ENCODE measurements at places on chromosomes 4 and X.

GRCh38 chr4:100780126-100780525, 262.3 kb upstream of the EMCN start:
- DNase-seq: no peak

GRCh38 chrX:29762006-29762405, 453.4 kb upstream of the MAGEB2 start:
- no peak for DNase-seq

DNA sequence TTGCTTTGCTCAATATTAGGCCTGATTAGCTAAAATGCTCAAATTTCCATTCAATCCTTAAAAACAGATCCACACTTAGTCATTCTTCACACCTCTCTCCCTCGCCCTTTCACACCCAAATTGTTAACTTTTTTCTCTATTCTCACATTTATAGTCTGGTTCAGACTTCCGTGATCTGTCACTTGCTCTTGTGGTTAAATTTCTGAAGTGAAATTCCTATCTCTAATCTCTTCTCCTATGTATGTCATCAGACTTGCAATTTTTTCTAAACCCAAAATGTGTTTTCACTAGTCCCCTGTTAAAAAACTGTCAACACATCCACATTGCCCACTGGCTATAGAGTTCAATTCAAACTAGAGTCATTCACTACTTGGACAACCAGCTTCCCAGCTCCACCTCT, 63.2 kb downstream of the SNCA start:
- no peak for DNase-seq

DNA sequence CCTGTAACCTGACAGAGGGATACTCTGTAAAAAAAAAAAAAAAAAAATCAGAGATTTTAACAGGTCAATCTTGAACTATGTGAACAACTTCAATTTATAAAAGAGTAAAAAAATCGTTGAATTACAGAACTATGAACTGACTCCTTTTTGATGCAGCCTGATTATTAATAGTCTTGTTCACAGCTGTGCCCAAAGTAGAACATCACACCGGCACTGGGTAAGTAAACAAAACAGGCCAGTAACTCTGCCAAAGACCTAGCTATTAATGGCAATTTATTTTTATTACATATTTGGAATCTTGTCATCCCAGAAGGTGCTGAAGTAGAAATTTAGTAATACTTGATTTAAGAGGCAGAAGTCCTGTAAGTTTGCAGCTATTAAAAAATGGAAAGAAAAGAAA, 31.4 kb downstream of the CPE start:
- no peak for DNase-seq

DNA sequence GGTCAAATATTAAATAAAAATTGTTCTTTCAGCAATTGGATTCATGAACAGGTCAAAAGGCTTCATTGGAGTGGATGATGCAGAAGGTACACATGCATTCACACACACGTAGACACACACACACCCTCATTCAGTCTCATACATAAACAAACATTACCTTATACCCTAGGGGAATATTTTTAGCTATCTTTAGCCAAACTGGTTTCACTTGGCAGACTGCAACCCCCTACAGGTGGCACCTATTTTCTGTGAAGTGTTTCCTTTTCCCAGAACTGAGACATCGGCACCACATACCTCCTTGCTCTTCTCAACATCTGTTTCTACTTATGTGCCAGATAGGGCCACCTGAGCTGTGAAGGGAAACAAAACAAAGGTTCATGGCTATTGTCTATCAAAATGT, 18.5 kb upstream of the KDR start:
- no peak for DNase-seq

GRCh38 chr4:185912779-185913178, 100.8 kb upstream of the SORBS2 start:
- DNase-seq: no peak

DNA sequence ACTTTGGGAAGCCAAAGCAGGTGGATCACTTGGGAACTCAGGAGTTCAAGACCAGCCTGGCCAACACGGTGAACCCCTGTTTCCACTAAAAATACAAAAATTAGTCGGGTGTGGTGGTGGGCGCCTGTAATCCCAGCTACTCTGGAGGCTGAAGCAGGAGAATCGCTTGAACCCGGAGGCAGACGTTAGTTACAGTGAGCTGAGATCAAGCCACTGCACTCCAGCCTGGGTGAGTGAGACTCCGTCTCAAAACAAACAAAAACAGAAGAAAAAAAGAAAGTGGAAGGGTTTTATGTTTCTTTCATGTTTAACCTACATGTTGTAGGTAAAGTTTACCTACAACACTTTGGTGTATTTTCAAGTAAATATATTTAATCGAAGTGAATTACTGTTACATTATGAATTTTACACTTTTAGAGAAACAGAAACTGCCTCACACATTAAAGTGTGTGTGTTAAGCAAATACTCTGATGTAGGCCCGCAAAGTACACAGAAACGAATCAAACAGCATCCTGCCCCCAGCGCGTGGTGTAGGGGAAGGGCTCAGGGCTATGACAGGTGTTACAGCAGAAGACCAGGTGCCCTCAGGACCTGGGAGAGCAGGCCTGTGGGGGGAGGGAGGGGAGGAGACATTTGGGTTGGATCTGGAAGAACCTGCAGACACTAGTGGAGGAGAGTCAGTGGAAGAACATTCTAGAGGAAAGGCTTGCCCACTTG, 39.0 kb downstream of the PTTG2 start:
- DNase-seq: no peak

- DNase-seq: no peak
Observed at GRCh38 chrX:18449236-18449635, 23.8 kb downstream of the CDKL5 start.

DNA sequence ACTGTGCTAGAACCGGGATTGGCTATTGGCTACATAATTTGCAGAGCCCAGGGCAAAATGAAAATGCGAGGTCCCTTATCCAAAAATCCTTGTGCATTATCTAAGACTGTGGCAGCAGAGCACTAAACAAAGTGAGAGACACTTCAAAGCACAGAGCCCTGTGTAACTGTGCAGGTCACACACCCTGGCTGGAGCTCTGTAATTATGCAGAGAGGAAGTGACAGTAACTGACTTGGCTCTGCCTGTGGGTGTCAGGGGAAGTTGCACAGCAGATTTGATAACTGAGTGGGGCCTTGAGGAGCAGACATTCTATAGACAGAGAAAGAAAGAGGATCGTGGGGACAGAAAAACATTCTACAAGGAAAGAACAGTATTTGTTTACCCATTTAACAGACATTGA, 173.5 kb upstream of the FMR1 start:
- DNase-seq: no peak

GRCh38 chr4:182683661-182684060, 233.5 kb downstream of the DCTD start:
- DNase-seq: no peak

- no peak for DNase-seq
Observed at GRCh38 chr4:173345648-173346047, 11.5 kb upstream of the HMGB2 start.

DNA sequence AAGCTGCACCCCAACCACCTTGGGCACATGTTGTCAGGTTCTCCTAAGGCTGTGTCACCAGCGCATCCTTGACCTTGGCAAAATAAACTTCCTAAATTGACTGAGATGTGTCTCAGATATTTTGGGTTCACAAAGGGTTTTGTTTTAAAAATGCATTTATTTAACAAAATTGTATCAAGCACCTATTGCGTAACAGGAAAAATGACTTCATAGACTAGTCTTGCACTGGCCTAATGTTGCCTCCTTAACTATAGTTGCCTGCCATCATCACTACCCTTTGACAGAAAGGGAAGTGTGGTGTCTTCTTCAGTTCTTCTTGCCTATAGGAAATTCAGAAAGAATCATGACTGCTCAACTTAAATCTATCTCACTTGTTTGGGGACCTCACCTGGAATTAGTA, 374.2 kb downstream of the SH2D1A start:
- no peak for DNase-seq

- no peak for DNase-seq
Observed at GRCh38 chrX:11426712-11427452, 133.7 kb downstream of the AMELX start.

- no peak for DNase-seq
Observed at GRCh38 chrX:100315566-100315965, 94.5 kb downstream of the PCDH19 start.

DNA sequence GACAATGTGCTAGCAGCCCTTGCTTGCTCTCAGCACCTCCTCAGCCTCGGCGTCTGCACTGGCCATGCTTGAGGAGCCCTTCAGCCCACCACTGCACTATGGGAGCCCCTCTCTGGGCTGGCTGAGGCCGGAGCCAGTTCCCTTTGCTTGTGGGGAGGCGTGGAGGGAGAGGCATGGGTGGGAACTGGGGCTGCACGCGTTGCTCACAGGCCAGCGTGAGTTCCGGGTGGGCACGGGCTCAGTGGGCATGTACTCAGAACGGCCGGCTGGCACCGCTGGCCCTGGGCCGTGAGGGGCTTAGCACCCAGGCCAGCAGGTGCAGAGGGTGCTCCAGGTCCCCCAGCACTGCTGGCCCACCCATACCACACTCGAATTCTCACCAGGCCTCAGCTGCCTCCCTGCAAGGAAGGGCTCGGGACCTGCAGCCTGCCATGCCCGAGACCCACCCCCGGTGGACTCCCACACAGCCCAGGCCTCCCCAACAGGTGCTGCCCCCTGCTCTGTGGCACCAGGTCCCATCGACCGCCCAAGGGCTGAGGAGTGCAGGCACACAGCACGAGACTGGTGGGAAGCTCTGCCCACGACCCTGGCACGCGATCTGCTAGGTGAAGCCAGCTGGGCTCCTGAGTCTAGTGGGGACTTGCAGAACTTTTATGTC, 100.3 kb downstream of the SLC39A8 start:
- DNase-seq: no peak

DNA sequence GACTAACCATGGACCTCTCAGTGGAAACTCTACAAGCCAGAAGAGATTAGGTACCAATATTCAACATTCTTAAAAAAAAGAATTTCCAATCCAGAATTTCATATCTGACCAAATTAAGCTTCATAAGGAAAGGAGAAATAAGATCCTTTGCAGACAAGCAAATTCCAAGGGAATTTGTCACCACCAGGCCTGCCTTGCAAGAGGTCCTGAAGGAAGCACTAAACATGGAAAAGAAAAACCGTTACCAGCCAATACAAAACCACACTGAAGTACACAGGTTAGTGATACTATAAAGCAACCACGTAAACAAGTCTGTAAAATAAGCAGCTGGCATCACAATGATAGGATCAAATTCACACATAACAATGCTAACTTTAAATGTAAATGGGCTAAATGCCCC, 156.6 kb downstream of the FAM13A start:
- DNase-seq: no peak

- DNase-seq: no peak
Observed at GRCh38 chrX:9597361-9598035, 132.6 kb downstream of the TBL1X start.

- no peak for DNase-seq
Observed at GRCh38 chrX:79477691-79478090, 110.6 kb upstream of the ITM2A start.

DNA sequence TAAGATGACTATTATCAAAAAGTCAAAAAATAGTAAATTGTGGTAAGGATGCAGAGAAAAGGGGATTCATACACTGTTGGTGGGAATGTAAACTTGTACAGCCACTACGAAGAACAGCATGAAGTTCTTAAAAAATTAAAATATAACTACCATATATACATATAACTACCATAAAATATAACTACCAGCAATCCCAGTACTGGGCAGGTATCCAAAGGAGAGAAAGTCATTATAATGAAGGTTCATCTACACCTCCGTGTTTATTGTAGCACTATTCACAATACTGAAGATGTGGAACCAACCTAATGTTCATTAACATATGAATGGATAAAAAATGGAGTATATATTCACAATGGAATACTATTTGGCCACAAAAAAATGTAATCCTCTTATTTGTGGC, 360.9 kb upstream of the CT83 start:
- DNase-seq: no peak

DNA sequence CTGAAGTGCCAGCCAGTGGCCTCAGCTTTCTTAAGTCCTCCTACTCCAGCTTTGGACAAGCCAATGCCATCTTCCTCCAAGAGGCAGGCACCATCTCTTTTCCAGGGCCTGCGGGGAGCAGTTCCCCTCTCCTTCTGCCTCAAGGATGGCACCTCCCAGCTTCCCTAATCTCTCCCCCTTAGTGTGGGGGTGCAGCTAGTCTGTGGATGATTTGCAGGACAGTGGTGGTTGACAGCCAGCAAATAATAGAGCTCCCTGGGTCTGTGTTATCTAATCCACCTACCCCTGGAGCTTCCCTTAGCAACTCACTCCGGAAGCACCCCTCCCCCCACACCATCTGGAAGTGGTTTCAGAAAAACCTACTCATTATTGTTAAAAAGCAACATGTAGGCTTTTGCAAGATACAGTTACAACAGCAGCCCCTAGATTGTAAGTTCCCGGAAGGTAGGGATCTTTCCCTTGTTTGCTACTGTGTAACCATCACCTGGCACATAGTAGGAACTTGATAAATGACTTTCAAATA, 247.1 kb downstream of the BCOR start:
- DNase-seq: no peak

DNA sequence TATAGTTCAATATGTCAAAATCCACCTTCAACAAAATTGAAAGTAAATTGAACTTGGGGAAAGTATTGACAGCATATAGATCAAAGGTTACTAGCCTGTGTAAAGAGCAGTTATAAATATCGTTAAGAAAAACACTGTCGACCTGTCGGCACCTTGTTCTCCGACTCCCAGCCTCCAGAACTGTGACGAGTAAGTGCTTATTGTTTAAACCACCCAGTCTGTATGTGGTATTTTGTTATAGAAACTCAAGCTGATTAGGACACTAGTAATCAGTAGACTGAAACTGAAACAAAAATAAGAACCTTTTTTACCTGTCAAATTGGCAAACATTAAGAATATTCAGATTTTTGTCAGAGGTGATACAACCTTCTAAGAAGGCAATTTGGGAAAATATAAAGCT, 17.0 kb downstream of the HTT start:
- DNase-seq: no peak

DNA sequence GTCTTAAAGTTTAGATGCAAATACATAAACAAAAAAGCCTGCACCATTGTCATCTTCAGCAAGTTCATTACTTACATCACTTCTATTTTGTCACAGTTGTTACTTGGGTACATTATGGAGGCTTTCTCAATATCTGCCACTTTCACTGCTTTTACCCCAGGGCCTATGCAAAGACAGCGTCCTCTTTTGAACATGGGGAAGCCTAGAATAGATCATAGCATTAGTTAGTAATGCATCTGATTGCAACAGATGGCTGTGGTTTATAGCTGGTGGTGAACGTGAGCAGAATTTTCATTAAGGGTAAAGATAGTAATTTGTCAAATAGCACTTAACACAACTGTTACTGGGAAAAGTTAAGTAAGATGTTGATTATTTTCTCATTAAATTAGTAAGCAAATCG, 729 bp downstream of the CXCL11 start:
- DNase-seq: no peak

GRCh38 chr4:25839687-25840086, 23.1 kb downstream of the SEL1L3 start:
- no peak for DNase-seq

DNA sequence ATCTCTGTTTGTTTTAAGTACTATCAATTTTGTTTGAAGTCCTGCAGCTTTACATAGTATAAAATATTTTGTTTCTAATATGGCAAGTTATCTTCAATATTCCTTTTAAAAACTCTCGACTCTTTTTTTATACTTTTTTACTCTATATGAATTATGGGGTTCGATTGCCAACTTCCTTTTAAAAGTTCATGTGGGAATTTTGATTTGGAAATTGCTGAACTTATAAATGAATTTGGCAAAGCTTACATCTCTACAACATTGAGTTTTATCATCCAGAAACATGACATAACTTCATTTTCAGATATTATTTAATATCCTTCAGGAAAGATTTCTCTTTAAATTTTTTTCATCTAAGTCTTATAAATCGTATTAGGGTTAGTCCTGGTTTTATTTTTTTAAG, 60.8 kb downstream of the ASB9 start:
- DNase-seq: no peak

- no peak for DNase-seq
Observed at GRCh38 chr4:127140306-127140705, 492.5 kb upstream of the INTU start.

All from HuH-7 (cell line).